ENCODE measurements at places on chromosomes 5 and 9. TPM values are rescaled to one million over a fixed set of nuclear protein-coding genes. Genes with fewer than 3 reads are reported as not detected.

PROP1 gene
- total RNA-seq, result not detected

- no peak for DNase-seq
These were observed 37.3 kb upstream of the PRDM12 start for GRCh38 chr9:130627051-130627450.

DNA sequence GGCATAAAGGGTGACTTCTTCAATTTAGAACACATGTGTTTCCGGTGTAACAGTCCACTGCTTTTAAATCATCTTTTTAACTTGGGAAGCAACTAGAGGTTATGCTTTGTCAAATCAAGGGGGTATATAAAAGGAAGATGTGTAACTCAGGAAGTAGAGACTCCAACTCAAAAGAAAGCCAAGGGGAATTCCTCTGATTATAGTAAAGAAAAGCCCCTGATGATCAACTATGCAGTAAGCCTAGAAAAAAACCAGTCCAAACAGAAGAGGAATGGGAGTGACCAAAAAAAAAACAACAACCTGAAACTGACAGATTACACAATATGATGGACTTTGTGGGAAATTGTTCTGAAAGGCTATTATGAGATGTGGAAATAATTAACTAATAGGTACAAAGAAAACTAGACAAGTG is 90.3 kb downstream of the AK8 start:
- DNase-seq, result no peak

- no peak for DNase-seq
These were observed 11.4 kb downstream of the ACTL7B start for GRCh38 chr9:108844391-108844790.

TMC1 gene
- total RNA-seq, result not detected

Data from chondrocyte (in vitro differentiated cells).